Muscle of leg (tissue), 16 donors: ENCODE measurements at places on chromosomes 13 and 19.

DNA sequence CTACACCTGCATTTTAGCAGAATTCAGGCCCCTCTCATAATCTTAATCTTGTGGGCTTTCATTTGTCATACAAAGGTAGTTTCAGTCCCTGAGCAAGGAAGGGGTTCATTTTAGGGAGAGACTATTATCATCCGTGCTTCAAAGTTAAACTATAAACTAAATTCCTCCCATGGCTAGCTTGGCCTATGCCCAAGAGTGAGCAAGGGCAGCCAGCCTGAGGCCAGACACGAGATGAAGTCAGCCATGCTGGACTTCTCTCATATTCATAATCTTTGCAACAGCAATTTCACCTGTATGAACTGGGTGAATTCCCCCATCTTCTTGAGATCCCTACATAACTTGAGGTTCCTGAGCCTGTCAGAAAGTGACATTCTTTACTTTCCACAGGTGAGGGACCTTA, 13.0 kb downstream of the ERICH4 start:
- no peak for DNase-seq

- peak; percentile 82 for DNase-seq
These were observed 51.8 kb downstream of the TSSK6 start for GRCh38 chr19:19463348-19464117.

GRCh38 chr19:56971230-56971629, 130.7 kb upstream of the PEG3 start:
- DNase-seq: no peak

DNA sequence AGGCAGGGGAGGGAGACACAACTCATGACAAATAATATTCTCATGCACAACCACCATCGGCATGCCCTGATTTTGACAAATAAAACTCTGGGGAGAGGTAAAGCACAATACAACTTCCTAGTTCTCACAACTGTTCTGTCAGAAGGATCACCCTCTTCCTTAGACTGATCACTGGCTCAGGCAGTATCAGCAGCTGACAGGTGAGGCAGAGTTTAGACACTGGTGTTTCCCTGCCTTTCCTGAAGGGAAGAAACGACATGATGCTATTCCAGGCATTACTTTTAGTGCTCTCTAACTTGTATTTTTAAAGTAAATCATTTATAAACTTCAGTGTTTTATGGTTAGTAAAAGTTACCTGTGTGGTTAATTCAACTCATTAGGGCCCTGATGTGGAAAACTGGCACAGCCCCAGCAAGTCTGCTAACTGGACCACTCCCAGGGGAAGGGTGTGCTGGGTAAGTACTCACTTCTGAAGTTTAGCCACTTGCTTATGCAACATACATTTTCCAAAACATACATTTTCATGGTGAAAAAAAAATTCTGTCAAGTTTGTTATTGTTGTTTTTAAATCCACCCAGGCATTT, 82.8 kb downstream of the CRYL1 start:
- DNase-seq: no peak

DNA sequence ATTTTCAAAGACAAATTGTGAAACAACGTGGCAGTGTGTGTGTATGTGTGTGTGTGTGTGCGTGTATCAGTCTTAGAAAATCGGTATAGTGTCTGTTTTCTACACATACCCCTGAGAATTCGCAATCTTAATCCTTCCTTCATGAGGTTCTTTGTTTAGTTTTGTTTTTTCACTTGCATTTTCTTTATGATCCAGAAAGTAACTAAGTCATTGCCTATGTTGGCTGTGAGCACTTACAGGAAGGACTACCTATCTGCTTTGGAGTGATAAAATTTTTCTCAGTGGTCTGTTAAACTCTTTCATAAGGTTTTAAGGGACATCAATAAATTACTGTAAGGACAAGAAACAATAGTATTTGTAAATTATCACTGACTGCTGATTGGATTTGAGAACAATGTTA, 1587.1 kb downstream of the PCDH9 start:
- no peak for DNase-seq

- no peak for DNase-seq
These were observed 22.8 kb upstream of the STK24 start for GRCh38 chr13:98599502-98600328.

DNA sequence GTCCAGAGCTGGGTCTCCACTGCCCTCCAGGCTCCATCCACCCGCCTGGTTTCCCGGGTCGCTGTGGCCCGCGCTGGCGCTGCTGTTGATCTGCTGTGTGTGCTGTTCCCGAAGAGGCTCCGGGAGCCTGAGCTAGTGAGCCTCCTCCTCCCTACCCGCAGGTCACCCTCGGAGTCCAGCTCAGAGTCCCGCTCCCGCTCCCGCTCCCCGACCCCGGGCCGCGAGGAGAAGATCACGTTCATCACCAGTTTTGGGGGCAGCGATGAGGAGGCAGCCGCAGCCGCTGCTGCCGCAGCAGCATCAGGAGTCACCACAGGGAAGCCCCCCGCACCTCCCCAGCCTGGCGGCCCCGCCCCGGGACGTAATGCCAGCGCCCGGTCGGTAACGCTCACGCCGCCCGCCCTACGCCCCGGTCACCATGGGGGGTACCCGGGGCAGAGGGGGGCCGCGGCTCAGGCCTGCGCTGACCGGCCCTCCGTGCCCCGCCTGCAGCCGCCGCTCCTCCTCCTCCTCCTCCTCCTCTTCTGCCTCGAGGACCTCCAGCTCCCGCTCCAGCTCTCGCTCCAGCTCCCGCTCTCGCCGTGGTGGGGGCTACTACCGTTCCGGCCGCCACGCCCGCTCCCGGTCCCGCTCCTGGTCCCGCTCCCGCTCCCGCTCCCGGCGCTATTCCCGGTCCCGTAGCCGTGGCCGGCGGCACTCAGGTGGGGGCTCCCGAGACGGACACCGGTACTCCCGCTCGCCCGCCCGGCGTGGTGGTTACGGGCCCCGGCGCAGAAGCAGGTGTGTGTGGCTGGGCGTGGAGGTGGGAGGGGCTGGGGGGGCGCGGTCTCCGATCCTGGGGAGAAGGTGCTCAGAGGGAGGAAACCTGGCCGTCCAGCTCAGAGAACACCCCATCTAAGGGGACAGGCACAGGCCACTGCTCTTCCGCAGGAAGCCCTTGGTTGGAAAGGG, 12.2 kb downstream of the ZNF296 start:
- DNase-seq: no peak

DNA sequence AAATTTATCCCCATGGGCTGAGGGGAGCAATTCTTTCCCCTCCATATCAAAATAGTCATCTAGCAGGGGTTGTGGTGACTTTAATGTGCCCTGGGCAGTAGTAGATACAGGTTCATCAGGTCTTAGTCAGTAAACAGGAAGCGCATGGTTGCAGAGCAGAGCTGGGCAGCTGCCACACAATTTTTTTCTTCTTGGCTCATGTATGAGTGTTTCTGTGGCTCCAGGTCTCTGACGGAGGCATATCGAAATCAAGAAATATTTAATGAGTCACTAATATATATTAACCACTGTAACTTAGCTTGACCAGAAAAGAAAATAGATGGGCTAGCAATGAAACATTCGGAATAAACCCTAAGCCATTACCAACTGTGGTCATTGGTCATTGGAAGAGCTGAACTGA, 68.4 kb upstream of the UBL3 start:
- DNase-seq: no peak
